Stimulated activated CD8-positive, alpha-beta memory T cell treated with anti-CD3 and anti-CD28 coated beads, Interleukin-4, amount 100 ng/mL, for 1 hour (primary cell): ENCODE measurements at places on chromosomes 4 and X.

GRCh38 chrX:50988649-50989048 lies 78.1 kb downstream of the BMP15 start:
- DNase-seq = no peak

DNA sequence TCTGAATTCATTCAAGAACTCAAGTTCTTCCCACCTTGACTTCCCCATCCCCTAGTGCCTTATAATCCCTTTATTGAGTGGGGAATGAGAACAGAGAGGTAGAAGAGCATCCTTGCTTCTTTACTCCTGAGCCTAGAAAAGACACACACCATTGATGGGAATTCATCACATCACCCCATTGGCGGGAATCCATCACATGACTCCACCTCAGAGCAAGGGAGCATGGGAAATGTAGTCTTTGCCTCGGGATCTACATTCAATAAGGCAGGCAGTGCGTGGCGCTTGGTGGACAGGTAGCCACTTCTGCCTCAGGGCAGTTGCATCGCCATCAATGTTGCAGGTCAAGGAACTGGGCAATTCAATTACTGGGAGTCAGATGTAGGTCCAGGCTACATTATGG lies 50.7 kb downstream of the MXRA5 start:
- DNase-seq = no peak

GRCh38 chr4:68267433-68267944 lies 22.0 kb upstream of the TMPRSS11B start:
- no peak for DNase-seq

DNA sequence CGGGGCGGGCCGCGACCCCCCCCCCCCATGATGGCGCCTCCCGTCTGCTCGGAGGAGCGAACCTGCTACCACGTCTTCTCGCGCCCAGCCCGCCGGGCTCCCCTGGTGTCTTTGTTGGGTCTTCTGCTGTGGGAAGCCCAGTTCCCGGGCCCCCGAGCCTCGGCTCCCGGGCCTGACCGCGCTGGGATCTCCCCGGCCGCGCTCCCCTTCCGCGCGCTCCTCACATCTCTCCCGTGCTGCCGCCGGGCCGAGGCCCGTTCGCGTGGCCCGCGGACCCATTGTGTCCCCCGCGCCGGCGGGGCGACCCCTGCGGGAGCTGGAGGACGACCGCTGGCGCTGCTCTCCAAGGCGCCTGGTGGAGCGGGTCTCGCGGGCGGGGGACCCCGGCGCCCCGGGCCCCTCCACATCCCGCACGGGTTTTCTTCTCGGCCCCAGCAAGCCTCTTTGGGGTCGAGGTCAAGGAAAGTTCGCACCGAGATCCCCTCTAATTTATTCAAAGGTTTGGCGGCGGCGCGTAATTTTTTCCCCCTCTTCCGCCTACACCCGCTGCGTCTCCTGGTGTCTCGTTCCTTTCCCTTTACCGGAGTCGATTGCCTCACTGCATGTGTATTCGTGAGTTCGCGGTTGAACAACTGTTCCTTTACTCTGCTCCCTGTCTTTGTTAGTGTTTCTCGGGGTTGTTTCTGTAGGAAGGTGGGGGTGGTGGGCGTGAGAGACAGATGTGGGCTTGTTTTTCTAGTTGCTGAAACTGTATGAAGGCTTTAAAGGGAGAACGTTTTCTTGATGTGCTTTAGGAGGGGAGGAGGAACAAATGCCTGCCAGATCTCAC lies 770 bp downstream of the SMAD1 start:
- DNase-seq = no peak

- DNase-seq = no peak
Measured at GRCh38 chr4:11230866-11231265, 197.8 kb downstream of the HS3ST1 start.

DNA sequence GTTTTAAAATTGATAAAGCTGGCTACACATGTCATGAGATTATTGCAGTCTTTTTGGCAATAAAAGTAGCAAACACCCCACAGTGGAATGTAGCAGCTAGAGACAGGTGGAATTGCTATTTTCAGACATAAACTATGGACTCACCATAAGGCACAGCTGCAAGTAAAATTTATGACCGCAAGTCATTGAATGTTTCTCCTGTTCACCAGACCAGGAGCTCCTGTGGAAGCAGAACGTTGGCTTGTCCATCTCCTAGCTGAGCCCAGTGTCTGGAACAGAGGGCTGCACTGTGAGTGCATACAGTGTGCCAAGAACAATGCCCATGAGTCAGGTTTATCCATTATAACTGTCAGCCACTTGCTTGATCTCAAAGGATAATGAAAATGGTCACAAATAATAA lies 538.2 kb downstream of the INPP4B start:
- no peak for DNase-seq

- DNase-seq = no peak
Measured at GRCh38 chr4:76690906-76691275, 207.1 kb downstream of the SOWAHB start.

GRCh38 chr4:33425936-33426335 lies 2705.8 kb downstream of the PCDH7 start:
- no peak for DNase-seq

DNA sequence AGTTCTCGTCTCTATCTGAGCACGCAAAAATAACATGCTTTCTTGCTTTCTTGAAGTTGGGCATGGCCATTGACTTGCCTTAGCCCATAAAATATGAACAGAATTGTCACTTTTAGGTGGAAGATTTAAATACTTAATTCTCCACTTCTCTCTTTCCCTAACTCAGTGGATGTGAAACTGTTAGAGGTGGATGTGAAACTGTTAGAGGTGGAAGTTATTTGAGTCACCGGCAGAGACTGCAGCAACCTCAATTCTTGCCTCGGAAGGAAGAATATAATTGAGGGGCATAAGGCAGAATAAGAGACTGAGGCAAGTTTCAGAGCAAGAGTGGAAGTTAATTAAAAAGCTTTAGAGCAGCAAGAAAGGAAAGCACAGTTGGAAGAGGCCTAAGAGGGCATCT lies 2.8 kb upstream of the PARM1 start:
- no peak for DNase-seq

GRCh38 chr4:7842384-7843279 lies 97.0 kb downstream of the AFAP1 start:
- DNase-seq = no peak

- DNase-seq = no peak
Measured at GRCh38 chr4:176921256-176921655, 128.5 kb upstream of the VEGFC start.

GRCh38 chrX:39633293-39633692 lies 464.5 kb downstream of the BCOR start:
- no peak for DNase-seq

GRCh38 chr4:164621886-164622521 lies 131.9 kb upstream of the SMIM31 start:
- no peak for DNase-seq

DNA sequence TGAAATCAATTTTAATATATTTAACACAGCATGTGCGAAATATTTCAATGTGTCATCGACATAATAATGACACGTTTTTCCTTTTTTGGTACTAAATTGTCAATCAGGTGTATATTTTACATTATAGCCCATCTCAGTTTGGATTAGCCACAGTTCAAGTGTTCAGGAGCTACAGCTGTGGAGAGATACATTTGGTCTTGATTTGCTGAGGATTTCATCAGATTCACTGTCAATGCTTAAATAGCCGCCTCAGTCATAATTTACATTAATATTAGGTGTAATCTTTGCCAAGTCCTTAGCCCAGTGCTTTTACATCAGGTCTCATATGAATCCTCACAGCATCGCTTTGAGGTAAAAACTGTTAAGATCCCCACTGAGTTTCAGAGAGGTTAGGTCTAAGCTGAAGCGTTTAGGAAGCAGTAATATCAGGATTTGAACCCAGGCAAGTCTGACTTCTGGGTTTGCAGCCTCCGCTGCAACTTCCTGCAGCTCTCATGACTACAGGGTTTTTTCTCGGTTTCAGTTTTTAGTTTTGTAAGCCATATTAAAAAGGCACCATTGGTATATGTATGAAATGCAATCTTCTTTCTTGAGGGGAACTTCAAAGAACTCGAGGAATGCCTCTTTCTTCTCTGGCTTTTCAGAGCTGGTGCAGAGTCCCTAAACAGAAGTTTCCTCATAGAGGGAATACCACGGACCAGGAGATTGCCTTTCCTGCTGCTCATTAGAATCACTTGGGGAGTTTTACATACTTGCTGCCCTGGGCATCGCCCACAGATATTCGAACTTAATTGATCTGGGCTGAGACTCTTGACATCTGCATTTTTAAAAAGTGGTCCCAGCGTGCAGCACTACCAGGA lies 6.4 kb downstream of the MTM1 start:
- no peak for DNase-seq

GRCh38 chrX:132270699-132271098 lies 51.5 kb upstream of the RAP2C start:
- no peak for DNase-seq

DNA sequence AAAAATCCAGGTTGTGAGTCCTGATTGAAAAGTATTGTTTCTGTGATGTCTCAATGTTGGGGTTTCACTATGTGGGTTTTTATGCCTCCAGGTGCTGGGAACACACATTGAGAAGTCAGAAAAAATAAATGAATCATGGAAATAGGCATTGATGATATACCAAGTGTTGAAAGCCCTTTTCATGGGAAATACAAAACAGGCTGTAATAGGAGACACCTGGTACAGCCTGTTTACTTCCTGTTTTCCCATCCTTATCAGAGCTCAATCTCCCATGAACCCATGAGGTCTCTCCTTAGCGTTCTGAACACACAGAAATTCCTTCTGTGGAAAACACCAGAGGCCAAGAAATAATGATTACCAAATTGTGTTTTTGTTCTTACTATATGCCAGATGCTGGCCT lies 106.3 kb upstream of the BOD1L1 start:
- DNase-seq = no peak

DNA sequence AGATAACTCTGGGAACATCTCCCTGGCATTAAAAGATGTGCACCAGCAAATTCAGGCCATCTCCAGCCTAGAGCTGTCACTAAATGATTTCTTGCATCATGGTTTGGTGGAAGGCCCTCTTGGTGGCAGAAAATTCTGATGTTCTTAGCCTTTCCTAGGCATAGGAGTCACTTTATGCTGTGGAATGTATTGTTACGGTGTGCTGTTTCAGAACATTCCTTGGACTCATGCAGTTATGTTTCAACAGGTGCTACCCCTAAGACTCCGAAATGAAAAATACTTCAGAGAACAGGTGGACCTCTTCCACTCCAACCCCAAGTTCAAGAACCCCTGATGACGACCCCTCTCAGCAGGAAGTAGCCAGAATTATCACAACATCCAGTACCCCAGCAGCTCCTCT lies 20.3 kb upstream of the PAPSS1 start:
- no peak for DNase-seq

GRCh38 chr4:114588305-114588704 lies 10.3 kb upstream of the UGT8 start:
- DNase-seq = no peak

GRCh38 chr4:175054980-175055379 lies 136.8 kb downstream of the ADAM29 start:
- no peak for DNase-seq

- no peak for DNase-seq
Measured at GRCh38 chrX:48540028-48540375, 488 bp downstream of the TBC1D25 start.

GRCh38 chr4:147924604-147925412 lies 192.9 kb downstream of the ARHGAP10 start:
- no peak for DNase-seq

GRCh38 chr4:152471251-152471792 lies 64.6 kb downstream of the FBXW7 start:
- no peak for DNase-seq

- DNase-seq = no peak
Measured at GRCh38 chr4:117093571-117093970, 8.2 kb upstream of the TRAM1L1 start.

DNA sequence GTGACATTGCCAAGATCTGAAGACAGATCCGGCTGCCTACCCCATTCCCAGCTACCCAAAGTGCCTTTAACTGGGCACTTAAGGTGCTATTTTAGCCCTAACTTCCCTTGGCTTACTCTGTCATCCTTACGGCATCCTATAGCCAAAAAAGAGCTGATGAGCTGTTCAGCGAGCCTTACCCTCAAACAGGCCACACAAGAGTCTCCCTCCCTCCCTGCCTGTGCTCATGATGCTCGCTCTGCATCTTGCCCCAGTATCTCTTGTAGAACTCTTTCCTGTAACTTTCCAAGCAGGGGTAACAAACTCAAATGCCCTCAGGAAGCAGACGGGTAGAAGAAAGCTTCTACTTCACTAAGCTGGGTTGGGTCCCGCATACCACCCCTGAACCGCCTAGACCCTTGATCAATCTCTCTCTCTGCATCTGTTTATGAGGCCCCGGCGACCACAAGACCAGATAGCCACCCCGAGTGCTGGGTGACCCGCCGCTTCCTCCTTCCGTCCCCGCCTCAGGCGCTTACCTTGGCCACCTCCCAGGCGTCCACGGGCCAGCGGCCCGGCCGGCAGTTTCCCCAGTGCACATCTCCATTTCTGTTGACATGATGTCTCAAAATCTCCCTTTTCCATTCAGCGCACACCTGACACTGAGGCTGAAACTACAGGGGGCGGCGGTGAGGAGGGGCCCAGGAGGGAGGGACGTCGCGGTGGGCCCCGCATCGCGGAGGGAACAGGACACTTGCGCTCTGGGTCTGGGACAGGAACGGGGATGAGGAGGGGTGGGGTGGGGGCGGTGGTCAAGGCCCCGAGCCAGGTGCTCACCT lies 663 bp downstream of the CXorf38 start:
- no peak for DNase-seq

DNA sequence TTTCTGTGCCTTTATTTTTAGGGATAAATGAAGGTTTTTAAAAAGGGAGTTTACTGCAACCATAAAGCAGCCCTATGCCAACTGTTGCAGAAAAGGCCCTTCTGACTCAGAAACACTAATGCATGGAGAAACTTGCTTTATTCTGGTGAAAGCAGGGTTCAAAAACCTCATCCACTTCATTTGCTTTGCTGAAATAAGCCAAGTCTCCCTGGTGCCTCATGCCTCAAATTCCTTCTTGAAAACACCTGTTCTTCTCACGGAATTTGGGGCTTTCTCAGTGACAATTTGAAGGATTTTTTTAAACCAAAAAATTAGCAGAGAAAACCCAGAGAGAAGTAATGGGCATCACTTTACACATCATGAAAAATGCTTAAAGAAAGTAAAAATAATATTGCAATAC lies 349.0 kb downstream of the PCDH7 start:
- DNase-seq = no peak

DNA sequence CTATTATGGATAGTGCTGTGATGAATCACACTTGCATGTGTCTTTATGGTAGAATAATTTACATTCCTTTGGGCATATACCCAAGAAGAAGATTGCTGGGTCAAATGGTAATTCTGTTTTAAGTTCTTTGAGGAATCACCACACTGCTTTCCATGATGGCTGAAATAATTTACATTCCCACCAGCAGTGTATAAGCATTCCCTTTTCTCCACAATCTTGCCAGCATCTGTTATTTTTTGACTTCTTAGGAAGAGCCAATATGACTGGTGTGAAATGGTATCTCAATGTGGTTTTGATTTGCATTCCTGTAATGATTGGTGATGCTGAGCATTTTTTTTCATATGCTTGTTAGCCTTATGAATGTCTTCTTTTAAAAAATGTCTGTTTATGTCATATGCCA lies 1120.2 kb downstream of the ARAP2 start:
- no peak for DNase-seq

GRCh38 chr4:15065516-15065915 lies 63.2 kb downstream of the CPEB2 start:
- DNase-seq = no peak
